ENCODE measurements at places on chromosomes 13 and 19. TPM values are rescaled to one million over a fixed set of nuclear protein-coding genes. Genes with fewer than 3 reads are reported as not detected.

MYO16 gene
- 0.15 TPM for total RNA-seq

ARID3A gene
- 62.3 TPM for total RNA-seq

CNOT3 gene
- 39.6 TPM for total RNA-seq

ZNF865 gene
- 7.1 TPM for total RNA-seq

KCNC3 gene
- total RNA-seq, result 8.2 TPM

KCNJ14 gene
- total RNA-seq, result 0.56 TPM

CHERP gene
- 27.2 TPM for total RNA-seq

NKG7 gene
- total RNA-seq, result not detected

CPT1C gene
- total RNA-seq, result 29.0 TPM

OVOL3 gene
- not detected for total RNA-seq

LIN7B gene
- total RNA-seq, result 24.5 TPM

KLHL1 gene
- total RNA-seq, result not detected

TPTE2 gene
- total RNA-seq, result 0.24 TPM

RNF113B gene
- not detected for total RNA-seq

ATXN8OS gene
- not detected for total RNA-seq

WDR88 gene
- not detected for total RNA-seq

DCT gene
- 0.18 TPM for total RNA-seq

ZNF837 gene
- total RNA-seq, result 9.1 TPM

GPR183 gene
- 11.5 TPM for total RNA-seq

OR7C1 gene
- total RNA-seq, result not detected

TLE2 gene
- 95.9 TPM for total RNA-seq

PMIS2 gene
- total RNA-seq, result not detected
